Activated T-cell treated with anti-CD3 and anti-CD28 coated beads, Interleukin-2, amount 50 U/mL, for 48 hours (primary cell): ENCODE measurements at places on chromosomes 16 and 17.

DNA sequence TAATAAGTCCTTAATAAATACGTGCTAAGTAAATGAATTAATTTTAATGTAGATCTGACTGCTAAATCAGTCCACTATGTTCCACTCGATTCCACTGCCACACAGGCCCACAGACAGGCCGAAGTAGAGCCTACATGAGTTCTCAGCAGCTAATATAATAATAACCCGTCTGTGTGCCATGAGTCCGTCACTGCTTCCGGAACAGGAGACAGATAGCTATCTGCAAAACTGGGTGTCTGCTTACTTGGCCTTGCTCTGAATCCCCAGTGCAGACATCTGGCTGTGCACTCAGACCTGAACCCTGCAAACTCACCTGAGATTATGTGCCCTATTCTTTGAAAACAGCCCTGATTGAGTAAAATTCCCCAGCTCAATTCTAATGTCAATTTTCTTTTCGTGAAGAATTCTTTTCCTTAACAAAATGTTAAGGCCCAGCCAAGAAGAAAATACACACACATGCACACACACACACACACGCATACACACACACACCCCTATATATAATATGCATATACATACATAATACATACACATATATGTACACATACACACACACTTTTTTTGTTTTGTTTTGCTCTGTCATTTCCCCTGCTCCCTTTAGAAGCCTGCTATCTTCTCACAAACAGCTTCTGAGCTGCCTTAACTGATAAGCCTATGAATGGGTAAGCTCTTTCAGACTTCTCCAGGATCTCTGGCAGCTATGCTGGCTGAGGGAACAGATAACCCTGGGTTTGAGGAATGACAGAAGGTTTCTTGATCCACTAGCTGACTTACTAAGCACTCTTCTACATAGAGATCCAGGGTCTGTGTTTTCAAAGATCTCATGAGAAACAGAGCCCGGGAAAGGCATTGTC is 39.8 kb upstream of the TOM1L1 start:
- DNase-seq = no peak

- DNase-seq = no peak
These were observed 5.5 kb downstream of the MAP2K3 start for GRCh38 chr17:21289902-21290571.

GRCh38 chr17:33124871-33125551 is 133.4 kb downstream of the SPACA3 start:
- no peak for DNase-seq

DNA sequence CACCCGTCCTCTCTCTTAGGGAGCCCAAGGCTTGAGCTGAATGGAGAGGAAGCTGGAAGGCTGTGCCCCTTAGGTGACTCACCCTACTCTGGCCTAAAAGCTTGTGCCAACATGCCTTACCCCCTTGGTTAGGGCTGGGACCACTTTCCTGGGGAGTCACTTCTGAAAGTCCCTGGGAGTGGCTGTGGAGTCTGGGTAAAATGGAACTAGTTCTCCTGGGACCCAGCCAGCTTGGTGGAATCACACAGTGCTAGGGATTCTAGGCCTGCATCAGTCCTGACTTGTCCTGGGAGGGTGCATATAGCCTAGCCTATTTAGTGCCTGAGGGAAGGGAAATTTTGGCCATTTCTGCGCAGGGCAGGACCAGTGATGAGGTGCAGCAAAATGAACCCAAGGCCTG is 10.5 kb downstream of the MMP28 start:
- no peak for DNase-seq

- no peak for DNase-seq
These were observed 6.6 kb upstream of the SHCBP1 start for GRCh38 chr16:46627746-46628145.

DNA sequence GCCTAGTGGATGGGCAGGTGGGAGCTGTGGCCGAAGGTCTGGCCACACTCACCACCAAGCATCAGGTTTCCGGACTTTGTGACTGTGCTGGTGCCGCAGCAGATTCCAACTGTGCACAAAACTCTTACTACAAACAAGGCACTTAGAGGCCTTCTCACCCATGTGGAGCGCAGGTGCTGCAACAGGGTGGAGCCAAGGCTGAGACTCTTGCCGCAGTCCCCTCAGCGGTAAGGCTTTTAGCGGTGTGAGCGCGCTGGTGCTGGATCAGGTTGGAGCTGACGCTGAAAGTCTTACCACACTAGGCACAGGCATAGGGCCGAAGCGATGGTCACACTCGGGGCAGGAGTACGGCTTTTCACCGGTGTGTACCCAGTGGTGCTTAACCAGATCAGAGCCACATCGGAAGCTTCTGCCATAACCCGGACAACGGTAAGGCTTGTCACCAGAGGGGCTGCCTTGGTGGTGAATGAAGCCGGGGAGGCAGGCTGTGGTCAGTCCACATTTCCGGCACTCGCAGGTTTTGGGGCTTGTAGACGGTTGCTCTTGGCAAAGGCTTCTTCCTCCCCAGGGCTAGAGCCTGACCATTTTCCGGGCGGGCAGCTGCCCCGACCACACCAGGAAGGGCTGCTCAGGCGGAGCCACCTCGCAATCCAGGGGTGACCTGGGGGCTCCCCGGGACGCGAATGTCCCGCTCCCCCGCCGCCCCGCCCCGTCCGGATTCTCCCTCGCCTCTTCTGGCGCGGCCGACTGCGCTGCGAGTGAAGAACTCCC is 1.0 kb upstream of the ARMC5 start:
- peak; percentile 70 for DNase-seq
